ENCODE measurements at places on chromosomes 3 and 15. TPM values are rescaled to one million over a fixed set of nuclear protein-coding genes. Genes with fewer than 3 reads are reported as not detected.

The COL6A5 gene
- not detected for total RNA-seq

The CAMK2N2 gene
- not detected for total RNA-seq

DNA sequence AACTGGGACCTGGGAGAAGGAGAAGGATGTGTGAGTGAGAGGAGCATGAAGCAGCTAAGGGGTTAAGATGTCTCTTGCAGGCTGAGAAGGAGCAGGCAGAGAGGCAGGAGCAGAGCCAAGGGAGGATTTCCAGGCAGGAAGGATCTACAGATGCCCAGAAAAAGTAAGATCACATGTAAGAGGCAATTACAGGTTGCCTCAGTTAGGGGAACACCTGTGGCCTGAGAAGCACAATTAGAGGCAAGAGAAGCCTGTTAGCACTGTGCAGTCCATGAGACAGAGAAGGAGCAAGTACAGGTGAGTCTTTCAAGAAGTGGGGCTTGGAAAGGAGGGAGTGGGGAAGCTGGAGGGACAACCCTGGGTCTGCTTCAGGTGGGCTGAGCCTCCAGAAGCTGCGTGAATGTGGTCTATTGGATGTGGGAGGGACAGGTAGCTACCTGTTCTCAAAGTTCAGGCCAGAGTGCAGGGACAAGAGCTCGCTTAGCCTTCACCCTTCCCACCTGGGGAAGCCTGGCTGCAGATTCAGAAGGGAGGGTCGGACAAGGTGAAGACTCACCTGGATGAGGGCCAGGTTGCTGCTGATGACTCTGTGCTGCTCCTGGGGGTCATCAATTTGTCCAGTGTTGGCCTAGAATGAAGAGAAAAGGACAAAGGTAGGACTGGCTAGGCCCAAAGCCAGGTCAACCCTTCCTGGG lies 50.7 kb downstream of the SLC41A3 start:
- no peak for DNase-seq

The FMN1 gene
- total RNA-seq, result 1.4 TPM

The MED12L gene
- 0.24 TPM for total RNA-seq

DNA sequence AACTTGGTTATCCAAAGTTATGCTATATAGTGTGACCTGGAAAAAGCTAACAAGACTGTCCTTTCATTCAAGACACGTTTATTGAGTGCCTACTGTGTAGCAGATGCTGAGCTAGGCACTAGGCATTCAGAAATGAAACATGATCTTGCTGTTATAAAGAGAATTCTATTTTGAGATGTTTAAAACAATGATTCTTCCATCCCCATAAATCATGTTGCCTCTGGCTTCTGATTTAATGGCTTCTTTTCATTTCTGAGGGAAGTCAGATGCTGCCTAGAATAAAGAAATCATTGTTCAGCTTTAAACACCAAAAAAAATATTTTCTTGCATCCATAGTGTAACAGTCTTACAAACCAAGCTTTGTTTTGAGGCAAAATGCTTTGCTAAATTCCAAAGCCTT lies 620.9 kb upstream of the UBE2E2 start:
- DNase-seq, result no peak

The FAM162A gene
- 42.1 TPM for total RNA-seq

DNA sequence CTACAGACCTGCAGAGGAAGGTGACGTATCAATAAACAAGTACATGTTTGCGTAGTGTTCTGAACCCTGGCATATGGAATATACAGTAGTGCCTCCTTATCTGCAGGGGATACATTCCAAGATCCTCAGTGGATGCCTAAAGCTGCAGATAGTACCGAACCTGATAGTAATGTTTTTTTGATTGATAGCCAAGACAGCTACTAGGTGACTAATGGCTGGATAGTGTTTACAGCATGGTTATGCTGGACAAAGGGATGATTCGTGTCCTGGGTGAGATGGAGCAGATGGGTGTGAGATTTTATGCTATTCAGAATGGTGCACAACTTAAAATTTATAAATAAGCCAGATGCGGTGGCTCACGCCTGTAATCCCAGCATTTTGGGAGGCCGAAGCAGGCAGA lies 55.8 kb upstream of the IGF2BP2 start:
- DNase-seq, result no peak

DNA sequence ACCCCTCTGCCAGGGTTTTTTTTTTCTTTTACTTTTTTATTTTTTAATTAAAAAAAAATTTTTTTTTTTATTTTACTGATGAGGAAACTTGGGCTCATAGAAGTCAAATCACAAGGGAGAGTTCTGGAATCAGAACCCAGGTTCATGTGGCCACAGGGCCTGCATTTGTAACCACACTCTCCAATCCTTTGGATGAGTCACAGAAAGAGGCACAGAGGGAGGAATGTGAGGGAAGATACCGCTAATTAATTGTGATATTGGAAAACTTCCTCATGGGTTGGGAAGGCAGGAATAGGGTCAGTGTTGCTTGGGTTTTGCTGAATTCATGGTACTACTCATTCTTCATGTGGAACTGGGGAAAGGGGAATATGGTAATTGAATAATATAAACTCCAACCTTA lies 132.9 kb upstream of the SLC6A11 start:
- DNase-seq, result no peak

GRCh38 chr3:46978985-46979944 lies at the start of gene NBEAL2:
TSS of gene NBEAL2 (plus strand) at chr3:46979666. CDS start at chr3:46979862, 196 bp downstream.
- DNase-seq, result peak; percentile 91

DNA sequence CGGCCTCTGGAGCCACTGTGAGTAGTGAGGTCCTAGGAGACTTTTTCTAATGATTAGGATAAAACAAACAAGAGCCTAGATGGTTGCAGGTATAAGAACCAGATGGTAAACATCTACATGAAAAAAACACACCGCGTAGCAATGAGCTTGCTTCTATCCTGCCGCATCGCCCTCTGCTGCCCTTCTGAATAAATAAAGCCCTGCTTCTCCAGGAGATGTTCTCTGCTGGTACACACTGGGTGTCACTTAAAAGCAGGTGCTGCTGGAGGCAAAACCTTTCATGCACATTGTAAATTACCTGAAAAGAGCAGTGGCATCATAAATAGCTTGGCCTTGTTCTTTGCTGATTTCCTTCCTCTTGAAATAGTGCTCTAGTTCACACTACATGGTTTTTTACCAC lies 164.4 kb upstream of the TOPAZ1 start:
- no peak for DNase-seq

GRCh38 chr15:60523056-60523455 lies 44.1 kb upstream of the ICE2 start:
- DNase-seq, result no peak

GRCh38 chr3:67453628-67454027 lies 200.8 kb downstream of the SUCLG2 start:
- DNase-seq, result no peak

The CEP19 gene
- 12.2 TPM for total RNA-seq

- DNase-seq, result peak; percentile 39
Measured at GRCh38 chr3:156483961-156484787, 70.7 kb downstream of the SSR3 start.

The ALDH1A2 gene
- total RNA-seq, result 18.9 TPM

- no peak for DNase-seq
Measured at GRCh38 chr15:32107477-32108080, 77.3 kb downstream of the CHRNA7 start.

- DNase-seq, result peak; percentile 94
Measured at GRCh38 chr15:84911879-84912660, 27.6 kb downstream of the SLC28A1 start.

- DNase-seq, result no peak
Measured at GRCh38 chr15:26555898-26556297, 217.0 kb downstream of the GABRB3 start.

DNA sequence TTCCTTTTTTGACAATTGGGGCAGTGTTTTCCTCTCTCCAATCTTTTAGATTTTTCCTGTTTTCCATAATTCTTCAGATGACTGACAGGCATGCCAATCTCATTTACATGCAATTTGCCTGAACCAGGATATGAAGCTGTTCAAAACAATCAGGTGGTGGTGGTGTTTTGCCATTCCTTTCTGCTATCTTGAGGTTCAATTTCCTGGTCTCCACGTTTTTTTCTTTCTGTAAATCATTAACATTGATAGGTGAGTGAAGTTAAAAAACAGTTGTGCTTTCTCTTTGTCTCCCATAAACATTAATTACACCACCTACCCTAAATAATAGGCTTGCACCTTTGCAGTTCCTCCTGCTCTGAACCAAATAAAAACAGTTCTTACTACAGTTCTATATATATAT lies 49.1 kb downstream of the C2CD4A start:
- peak; percentile 63 for DNase-seq

The GANC gene
- total RNA-seq, result 13.3 TPM

The PP2D1 gene
- total RNA-seq, result not detected

The CD86 gene
- total RNA-seq, result not detected

The ADCY5 gene
- 0.23 TPM for total RNA-seq

DNA sequence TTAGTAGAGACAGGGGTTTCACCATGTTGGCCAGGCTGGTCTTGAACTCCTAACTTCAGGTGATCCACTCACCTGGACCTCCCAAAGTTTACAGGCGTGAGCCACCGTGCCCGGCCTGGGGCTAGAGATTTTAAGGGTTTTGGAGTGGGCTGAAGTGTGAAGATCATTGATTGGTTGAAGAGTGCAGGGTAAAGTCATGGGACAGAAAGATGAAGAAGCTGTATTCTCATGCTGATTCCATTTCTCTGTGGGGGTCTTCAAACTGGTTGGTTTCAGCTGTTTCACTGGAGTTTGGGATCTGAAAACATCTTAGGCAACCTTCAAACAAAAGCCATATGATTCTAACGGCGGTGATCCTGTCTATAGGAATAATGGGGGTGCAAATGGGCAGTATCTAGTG lies 52.1 kb downstream of the GATM start:
- no peak for DNase-seq

The MESP1 gene
- total RNA-seq, result 4.7 TPM

The EFCC1 gene
- not detected for total RNA-seq

DNA sequence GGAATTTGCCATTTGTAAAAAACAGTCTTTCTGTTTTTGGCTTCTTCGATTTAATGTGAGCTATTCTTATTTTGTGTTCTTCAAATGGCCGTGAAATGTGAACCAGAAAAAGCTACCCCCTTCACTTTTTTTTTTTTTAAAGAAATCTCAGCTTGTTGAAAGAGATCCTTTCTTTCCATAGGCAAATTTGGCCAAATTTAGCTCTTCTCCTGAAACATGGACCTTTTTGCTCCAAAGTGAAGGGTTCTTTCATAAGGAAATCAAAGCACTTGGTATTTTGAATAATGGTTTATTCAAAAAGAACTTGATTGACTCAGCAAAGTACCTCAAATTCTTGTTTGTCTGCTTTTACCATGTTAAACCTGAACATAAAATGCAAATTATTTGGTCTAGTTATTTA lies 10.1 kb downstream of the RCN2 start:
- DNase-seq, result no peak

The HRH1 gene
- total RNA-seq, result 6.4 TPM

DNA sequence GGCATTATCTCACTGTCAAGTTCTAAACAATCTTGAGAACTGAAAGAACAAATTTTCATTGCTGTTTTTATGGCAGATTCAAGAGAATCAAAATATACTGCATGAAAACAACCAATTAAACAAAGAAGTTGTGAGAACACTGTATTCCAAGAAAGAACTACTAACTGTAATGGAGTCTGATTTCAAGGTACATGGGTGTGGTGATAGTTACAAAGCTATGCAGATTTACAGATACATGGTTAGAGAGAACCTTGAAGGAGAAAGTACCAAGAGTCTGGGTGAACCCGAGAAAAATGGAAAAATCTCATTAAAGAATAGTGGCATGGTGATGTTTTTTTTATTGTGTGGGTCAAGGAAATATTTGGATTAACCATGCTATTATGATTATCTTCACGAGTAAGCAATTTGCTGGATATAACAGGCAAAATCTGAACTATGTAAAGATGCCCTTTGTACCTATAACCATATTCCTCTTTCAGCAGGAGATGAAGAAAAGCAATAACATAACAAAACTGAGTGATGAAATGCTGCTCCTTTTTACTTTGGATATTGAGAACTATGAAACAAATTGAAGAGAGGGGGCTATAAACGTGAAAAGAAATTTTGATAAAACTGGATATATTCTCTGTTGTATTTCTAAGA lies 100.4 kb downstream of the PLSCR2 start:
- no peak for DNase-seq

- no peak for DNase-seq
Measured at GRCh38 chr3:105906836-105907235, 38.0 kb upstream of the CBLB start.

- DNase-seq, result no peak
Measured at GRCh38 chr3:173096140-173096539, 44.9 kb downstream of the SPATA16 start.

- no peak for DNase-seq
Measured at GRCh38 chr15:89051875-89052274, 36.4 kb upstream of the ABHD2 start.

DNA sequence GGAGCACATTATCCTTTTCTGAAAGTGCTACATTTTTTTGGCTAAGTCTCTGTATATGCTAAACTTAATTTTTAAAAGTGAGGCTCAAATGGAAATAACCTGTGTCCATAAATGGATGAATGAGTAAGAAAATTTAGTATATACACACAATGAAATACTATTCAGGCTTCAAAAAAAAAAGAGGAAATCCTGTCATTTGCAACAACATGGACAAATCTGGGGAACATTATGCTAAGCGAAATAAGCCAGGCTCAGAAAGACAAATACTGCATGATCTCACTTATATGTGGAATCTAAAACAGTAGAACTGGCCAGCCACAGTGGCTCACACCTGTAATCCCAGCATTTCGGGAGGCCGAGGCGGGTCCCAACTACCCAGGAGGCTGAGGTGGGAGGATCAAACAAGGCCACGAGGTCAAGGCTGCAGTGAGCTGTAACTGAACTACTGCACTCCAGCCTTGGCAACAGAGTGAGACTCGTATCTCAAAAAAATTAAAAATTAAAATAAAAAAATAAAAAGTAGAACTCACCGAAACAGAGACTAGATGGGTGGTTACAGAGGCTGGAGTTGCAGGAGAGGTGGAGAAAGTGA lies 25.8 kb downstream of the CCDC12 start:
- DNase-seq, result no peak

DNA sequence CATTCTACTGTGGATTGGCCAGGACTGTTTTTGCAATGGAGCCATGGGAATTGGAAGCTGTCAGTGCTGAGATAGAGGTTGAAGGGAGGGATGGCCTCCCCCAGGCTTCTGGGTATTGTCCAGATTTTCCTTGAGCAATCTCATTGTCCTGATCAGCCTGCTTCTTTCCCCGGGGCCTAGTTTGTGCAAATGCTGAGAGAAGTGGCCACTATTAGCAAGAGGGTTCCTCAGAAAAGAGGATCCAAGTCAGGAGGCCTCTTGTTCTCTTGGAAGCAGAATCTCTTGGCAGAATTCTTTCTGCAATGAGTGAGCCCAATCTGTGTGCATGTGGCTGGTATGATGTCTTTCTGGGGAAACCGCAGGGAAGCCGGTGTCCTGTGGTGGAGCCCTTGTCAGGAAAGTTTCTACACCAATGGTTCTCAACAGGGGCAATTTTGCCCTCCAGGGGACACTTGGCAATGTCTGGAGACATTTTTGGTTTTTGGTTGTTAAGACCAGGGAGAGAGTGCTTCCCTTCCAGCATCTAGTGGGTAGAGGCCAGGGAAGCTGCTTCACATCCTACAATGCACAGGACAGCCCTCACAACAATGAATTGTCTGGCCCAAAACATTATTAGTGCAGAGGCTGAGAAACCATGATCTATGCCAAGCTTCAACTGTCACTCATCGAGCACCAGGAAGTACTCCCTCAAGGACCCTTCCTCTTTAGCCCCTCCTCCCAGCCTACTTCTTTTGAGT lies 2.0 kb downstream of the LIPC start:
- no peak for DNase-seq

- DNase-seq, result no peak
Measured at GRCh38 chr3:141411251-141411771, 43.0 kb downstream of the ZBTB38 start.

The ADAMTSL3 gene
- total RNA-seq, result 4.5 TPM

- DNase-seq, result no peak
Measured at GRCh38 chr3:152051501-152052404, 178.3 kb downstream of the SUCNR1 start.
